ENCODE measurements at places on chromosomes 1 and 21. TPM values are rescaled to one million over a fixed set of nuclear protein-coding genes. Genes with fewer than 3 reads are reported as not detected.

PDPN gene
- polyA plus RNA-seq, result not detected

PEAR1 gene
- not detected for polyA plus RNA-seq

NEK2 gene
- not detected for polyA plus RNA-seq

S100A7 gene
- not detected for polyA plus RNA-seq

Measured in CD4-positive, alpha-beta memory T cell (primary cell).